ENCODE measurements at places on chromosomes 12 and 14.
A peak's percentile ranks its signal among the peaks of the same experiment; 100 is the strongest.

DNA sequence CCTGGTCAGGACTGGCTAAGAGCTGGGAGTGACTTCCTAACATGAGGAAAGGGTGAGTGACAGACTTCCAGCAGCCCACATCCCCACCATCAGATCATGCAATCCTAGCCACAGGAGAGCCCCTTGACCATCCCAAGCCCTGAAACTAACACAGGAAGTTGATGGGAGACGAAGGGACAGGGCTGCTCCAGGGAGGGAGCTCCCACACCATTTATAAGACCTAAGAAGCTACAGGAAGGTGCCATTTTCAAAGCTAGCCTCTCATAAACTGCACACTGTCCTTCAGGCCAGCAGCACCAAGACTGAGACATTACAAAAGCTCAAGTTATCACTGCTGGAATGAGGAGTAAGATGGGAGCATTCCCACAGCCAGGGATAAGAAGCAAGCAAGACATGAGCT lies 19.4 kb downstream of the SLC25A21 start:
- DNase-seq = no peak

GRCh38 chr14:22981876-22982476 lies 375 bp downstream of the AJUBA start:
- DNase-seq = no peak

GRCh38 chr14:20609215-20610001 lies 18.2 kb upstream of the RNASE12 start:
- peak; percentile 78 for DNase-seq

DNA sequence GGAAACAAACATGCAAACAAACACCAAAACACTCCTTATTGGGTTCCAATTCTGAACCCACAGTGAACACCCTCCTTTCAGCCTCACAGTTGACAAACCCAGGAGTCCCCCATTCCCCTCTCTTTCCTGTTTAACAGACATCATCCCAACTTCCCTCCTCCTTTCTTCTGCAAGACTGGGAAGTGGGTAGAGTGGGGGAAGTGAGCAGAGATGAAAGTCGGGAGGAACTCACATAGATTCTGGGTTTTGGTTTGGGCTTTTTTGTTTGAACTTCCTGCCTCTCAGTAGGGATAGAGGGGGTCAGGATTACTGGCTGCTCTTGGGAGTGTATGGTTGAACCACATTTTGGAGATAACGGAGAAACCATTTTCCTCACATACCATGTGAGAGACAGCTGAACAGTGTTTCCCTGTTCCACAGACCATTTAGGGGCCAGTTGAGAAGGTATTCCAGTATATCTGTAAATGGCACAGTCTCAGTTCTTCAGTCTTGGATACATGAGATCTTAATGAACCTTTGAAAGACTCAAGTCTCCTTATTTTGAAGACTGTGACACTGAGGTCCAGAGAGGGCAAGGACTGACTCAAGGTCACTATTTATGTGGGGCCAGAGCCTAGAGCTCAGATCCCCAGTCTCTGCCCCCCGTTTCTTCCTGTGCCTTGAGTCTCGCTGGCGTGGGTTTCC lies 3.9 kb upstream of the GPR84 start:
- no peak for DNase-seq

- DNase-seq = no peak
These were observed 2.3 kb downstream of the FOXJ2 start for GRCh38 chr12:8034802-8035201.

GRCh38 chr12:11698729-11699128 lies 49.3 kb downstream of the ETV6 start:
- no peak for DNase-seq
